ENCODE measurements at places on chromosomes 12 and 14. TPM values are rescaled to one million over a fixed set of nuclear protein-coding genes. Genes with fewer than 3 reads are reported as not detected.

PLEK2 gene
- total RNA-seq, result not detected

OR4E2 gene
- total RNA-seq, result not detected

ATXN7L3B gene
- 23.4 TPM for total RNA-seq

GRCh38 chr14:54654605-54655004 is 87.7 kb downstream of the SAMD4A start:
- H3K36me3 ChIP-seq, result no peaks in the 10 kb centered on the region
- peaks cover 1% of the 10 kb centered on the region for H3K4me1 ChIP-seq
- no peak for DNase-seq
- H3K4me3 ChIP-seq, result no peak overlapping the region
- H3K27ac ChIP-seq, result no peak overlapping the region

P3H3 gene
- 0.99 TPM for total RNA-seq

All from activated CD8-positive, alpha-beta memory T cell treated with anti-CD3 and anti-CD28 coated beads, Interleukin-2, amount 10 ng/mL, durations not matched to agents 7 days and 5 days (primary cell).